ENCODE measurements at places on chromosomes 1 and 21.
A peak's percentile ranks its signal among the peaks of the same experiment; 100 is the strongest.

DNA sequence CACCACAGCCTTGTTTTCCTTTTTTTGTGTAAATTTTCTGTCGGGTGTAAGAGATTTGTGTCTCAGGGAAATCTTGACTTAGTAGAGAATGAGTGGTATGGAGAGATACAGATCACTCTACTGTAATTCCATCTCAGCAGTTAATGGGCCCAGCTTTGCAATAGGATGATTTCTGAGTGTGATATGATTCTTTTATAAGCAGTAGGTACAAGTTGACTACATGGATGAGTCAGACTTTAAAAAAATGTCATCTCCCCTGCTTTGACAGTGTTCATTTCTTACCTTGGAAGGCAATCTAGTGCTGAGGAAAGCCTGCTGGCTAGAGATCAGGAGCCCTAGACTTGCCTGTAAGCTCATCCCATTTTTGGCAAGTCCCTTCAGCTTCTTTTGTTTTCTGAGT lies 261.9 kb downstream of the RYR2 start:
- no peak for DNase-seq
- no peaks in the 10 kb centered on the region for H3K4me1 ChIP-seq
- H3K4me3 ChIP-seq = no peak overlapping the region
- no peaks in the 10 kb centered on the region for H3K27me3 ChIP-seq

- H3K4me3 ChIP-seq = peak overlapping the region; percentile 94
- H3K27me3 ChIP-seq = no peaks in the 10 kb centered on the region
- peak overlapping the region; percentile 98 for H3K27ac ChIP-seq
- peaks cover 60% of the 10 kb centered on the region for H3K4me1 ChIP-seq
- peaks cover 32% of the 10 kb centered on the region for H3K36me3 ChIP-seq
Observed at GRCh38 chr1:23367451-23367790, 2.2 kb downstream of the ZNF436 start.

- no peaks in the 10 kb centered on the region for H3K36me3 ChIP-seq
- H3K4me1 ChIP-seq = peaks cover 37% of the 10 kb centered on the region
- DNase-seq = no peak
- H3K27ac ChIP-seq = peak overlapping the region; percentile 31
- no peak overlapping the region for H3K4me3 ChIP-seq
- no peaks in the 10 kb centered on the region for H3K27me3 ChIP-seq
Observed at GRCh38 chr1:206705726-206706297, 21.1 kb downstream of the MAPKAPK2 start.

GRCh38 chr1:16256478-16256877 lies 19.5 kb upstream of the CPLANE2 start:
- H3K36me3 ChIP-seq = peaks cover 9% of the 10 kb centered on the region
- no peak for DNase-seq
- H3K27me3 ChIP-seq = no peaks in the 10 kb centered on the region
- no peak overlapping the region for H3K4me3 ChIP-seq
